ENCODE measurements at places on chromosomes 16 and 17.

GRCh38 chr17:74330446-74330845 lies 4.4 kb downstream of the KIF19 start:
- H3K36me3 ChIP-seq, result no peaks in the 10 kb centered on the region
- DNase-seq, result no peak
- H3K4me3 ChIP-seq, result no peak overlapping the region
- no peaks in the 10 kb centered on the region for H3K4me1 ChIP-seq
- H3K27ac ChIP-seq, result no peak overlapping the region
- no peaks in the 10 kb centered on the region for H3K27me3 ChIP-seq

- no peak overlapping the region for H3K27ac ChIP-seq
- H3K27me3 ChIP-seq, result no peaks in the 10 kb centered on the region
- H3K4me3 ChIP-seq, result no peak overlapping the region
- no peak for DNase-seq
- H3K4me1 ChIP-seq, result no peaks in the 10 kb centered on the region
These were observed 12.7 kb upstream of the APPBP2 start for GRCh38 chr17:60538726-60539125.

DNA sequence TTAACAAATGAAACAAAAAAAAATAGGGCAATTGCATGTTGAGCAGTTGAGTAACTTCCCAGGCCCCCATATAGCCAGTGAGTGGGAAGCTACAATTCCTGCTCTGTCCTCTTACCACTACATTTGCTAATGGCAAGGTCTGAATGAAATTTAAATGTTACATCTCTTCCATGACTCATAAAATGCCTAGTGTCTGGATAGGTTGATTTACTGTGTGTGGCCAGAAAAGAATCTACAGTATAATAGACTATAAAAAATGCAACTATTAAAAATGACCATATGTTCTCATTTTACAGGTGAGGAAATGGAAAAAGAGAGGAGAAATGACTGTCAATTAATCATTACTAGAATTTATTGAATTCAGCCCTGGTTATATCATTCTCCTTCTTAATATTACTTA lies 1199.3 kb downstream of the CDH11 start:
- no peaks in the 10 kb centered on the region for H3K36me3 ChIP-seq
- H3K27me3 ChIP-seq, result no peaks in the 10 kb centered on the region
- no peak overlapping the region for H3K4me3 ChIP-seq
- no peak overlapping the region for H3K27ac ChIP-seq

- H3K27ac ChIP-seq, result no peak overlapping the region
- no peaks in the 10 kb centered on the region for H3K36me3 ChIP-seq
- no peak overlapping the region for H3K4me3 ChIP-seq
These were observed 7.2 kb downstream of the CTF1 start for GRCh38 chr16:30903596-30903995.

DNA sequence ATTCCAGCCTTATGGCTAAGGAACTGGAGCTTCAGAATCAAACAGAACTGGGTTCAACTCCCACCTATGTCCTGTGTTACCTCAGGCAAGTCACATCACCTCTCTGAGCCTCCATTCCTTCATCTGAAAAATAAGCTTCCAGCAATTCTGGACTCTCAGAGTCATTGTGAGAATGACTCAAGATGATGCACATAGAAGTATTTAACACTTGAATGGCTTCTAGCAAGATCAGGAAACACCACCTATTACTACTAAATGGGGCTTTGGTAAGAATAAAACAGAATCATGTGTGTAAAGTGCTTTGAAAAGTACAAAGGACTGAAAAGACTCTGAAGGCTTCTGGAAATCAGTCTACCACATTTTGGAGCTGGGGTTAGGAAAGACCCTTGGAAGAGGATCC lies 30.8 kb upstream of the CALB2 start:
- no peaks in the 10 kb centered on the region for H3K4me1 ChIP-seq
- no peaks in the 10 kb centered on the region for H3K36me3 ChIP-seq

GRCh38 chr16:88430524-88431446 lies 22.3 kb upstream of the ZFPM1 start:
- H3K27me3 ChIP-seq, result peaks cover 7% of the 10 kb centered on the region
- no peak overlapping the region for H3K27ac ChIP-seq
- peak overlapping the region; percentile 27 for H3K4me3 ChIP-seq
- no peak for DNase-seq
- no peaks in the 10 kb centered on the region for H3K4me1 ChIP-seq

GRCh38 chr17:59329176-59330052 lies 2.0 kb upstream of the YPEL2 start:
- H3K4me3 ChIP-seq, result no peak overlapping the region
- no peaks in the 10 kb centered on the region for H3K27me3 ChIP-seq
- peak; percentile 51 for DNase-seq
- H3K4me1 ChIP-seq, result peaks cover 20% of the 10 kb centered on the region

GRCh38 chr17:7745748-7746470 lies 28.4 kb downstream of the DNAH2 start:
- no peaks in the 10 kb centered on the region for H3K36me3 ChIP-seq
- no peak for DNase-seq
- H3K4me1 ChIP-seq, result no peaks in the 10 kb centered on the region
- H3K4me3 ChIP-seq, result no peak overlapping the region
- H3K27ac ChIP-seq, result no peak overlapping the region

DNA sequence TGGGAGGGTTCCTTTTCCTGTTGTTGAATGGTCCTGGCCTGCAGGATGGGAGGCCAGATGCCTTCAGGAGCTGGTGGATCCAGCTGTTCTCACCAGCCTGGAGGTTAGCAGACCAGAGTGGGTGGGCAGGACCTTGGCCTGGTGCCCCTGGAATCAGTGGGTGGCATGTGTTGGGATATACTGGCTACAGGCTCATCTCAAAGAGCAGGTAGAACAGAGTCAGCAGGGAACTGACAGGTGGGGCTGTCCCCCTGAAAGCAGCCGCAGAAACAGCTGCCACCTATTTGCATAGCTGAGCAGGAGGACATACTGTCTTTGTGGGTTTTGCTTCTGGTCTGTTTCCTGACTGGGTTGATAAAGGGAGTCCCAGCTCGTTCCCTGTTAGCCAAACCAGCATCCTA lies 144.1 kb downstream of the RAB11FIP4 start:
- no peaks in the 10 kb centered on the region for H3K27me3 ChIP-seq
- H3K27ac ChIP-seq, result no peak overlapping the region

GRCh38 chr17:60130466-60130865 lies 19.3 kb upstream of the CA4 start:
- no peak overlapping the region for H3K4me3 ChIP-seq
- DNase-seq, result no peak
- H3K27me3 ChIP-seq, result no peaks in the 10 kb centered on the region
- no peaks in the 10 kb centered on the region for H3K36me3 ChIP-seq
- H3K27ac ChIP-seq, result no peak overlapping the region
- H3K4me1 ChIP-seq, result no peaks in the 10 kb centered on the region

- DNase-seq, result no peak
- H3K36me3 ChIP-seq, result no peaks in the 10 kb centered on the region
- no peak overlapping the region for H3K27ac ChIP-seq
- H3K27me3 ChIP-seq, result no peaks in the 10 kb centered on the region
These were observed 20.7 kb upstream of the FOXJ1 start for GRCh38 chr17:76161619-76162266.

- H3K4me3 ChIP-seq, result no peak overlapping the region
- H3K27ac ChIP-seq, result no peak overlapping the region
- H3K36me3 ChIP-seq, result no peaks in the 10 kb centered on the region
- DNase-seq, result no peak
- no peaks in the 10 kb centered on the region for H3K4me1 ChIP-seq
- H3K27me3 ChIP-seq, result no peaks in the 10 kb centered on the region
These were observed 18.2 kb upstream of the NXPH3 start for GRCh38 chr17:49557312-49558024.

DNA sequence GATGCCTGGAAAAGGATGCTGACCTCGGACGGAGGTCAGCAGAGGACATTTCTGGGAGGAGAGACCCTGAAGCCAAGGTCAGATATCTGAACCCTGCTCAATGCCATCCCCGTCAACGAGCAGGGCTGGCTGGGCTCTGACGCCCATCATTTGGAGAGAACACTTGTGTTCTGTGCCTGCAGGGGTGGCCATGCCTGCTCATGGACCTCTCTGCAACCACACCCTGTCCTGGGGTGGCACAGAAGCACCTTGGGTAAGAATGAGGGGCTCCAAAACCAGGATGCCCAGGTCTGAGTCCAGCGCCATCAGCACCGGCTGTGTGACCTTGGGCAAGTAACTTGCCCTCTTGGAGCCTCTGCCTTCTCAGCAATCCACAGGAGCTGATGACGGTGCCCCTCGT lies 293.7 kb upstream of the FOXF1 start:
- DNase-seq, result no peak
- no peaks in the 10 kb centered on the region for H3K36me3 ChIP-seq
- H3K4me1 ChIP-seq, result peaks cover 45% of the 10 kb centered on the region
- H3K27ac ChIP-seq, result peak overlapping the region; percentile 59
- no peak overlapping the region for H3K4me3 ChIP-seq

All from pancreas (tissue), 10 donors.